Stimulated activated CD4-positive, alpha-beta T cell treated with anti-CD3 and anti-CD28 coated beads, Interleukin-15, amount 100 ng/mL, for 1 hour (primary cell): ENCODE measurements at places on chromosomes 13 and 19.

DNA sequence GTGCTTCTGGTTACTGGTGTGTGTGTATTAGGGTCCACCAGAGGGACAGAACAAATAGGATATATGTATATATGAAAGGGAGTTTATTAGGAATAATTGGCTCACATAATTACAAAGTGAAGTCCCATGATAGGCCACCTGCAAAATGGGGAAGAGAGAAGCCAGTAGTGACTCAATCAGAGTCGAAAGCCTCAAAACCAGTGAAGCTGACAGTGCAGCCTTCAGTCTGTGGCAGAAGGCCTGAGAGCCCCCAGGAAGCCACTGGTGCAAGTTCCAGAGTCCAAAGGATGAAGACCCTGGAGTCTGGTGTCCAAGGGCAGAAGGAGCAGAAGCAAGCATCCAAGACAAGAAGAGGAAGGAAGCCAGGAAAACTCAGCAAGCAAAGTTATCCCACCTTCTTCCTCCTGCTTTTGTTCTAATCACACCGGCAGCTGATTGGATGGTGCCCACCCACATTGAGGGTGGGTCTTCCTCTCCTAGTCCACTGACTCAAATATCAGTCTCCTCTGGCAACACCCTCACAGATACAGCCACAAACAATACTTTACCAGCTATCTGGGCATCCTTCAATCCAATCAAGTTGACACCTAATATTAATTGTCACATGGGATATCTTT is 21.7 kb upstream of the SCEL start:
- DNase-seq, result no peak

DNA sequence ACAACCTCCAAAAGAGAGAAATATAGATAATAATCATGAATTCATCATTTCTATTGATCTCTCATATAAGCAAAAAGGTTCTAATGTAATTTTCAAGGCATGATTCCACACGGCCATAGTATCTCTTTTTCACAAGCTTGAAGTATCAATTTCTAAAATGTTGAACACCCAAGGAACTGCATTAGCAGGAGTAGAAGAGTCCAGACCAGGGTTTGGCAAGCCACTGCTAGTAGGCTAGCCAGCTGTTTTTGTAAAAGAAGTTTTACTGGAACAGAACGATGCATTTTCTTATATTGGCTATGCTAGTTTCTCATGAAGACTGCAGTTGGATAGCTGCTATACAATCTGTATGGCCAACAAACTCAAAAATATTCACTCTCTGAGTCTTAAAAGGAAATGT is 481.5 kb upstream of the MIR17HG start:
- DNase-seq, result no peak

- no peak for DNase-seq
Measured at GRCh38 chr13:104140552-104140951, 1074.3 kb upstream of the SLC10A2 start.

GRCh38 chr13:99990126-99990977 is 8.8 kb downstream of the ZIC2 start:
- DNase-seq, result no peak

DNA sequence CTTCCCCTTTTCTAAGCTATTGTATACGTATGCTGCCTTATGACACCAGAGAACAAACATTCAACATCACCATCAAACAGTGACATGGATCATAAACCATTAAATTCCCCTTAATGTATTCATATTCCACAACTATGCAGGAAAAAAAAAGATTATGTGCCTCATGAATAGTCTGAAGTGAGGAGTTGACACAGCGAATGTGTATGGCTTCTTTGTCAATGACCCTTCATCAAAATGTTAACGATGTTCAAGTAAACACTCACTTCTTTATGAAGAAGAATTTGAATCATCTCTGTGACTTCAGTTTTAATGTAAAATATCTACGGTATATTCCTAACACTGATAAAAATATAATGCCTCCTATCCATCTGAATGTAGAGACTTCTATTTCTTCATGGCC is 44.6 kb downstream of the SMAD9 start:
- DNase-seq, result no peak
